ENCODE measurements at places on chromosomes 2 and 18. TPM values are rescaled to one million over a fixed set of nuclear protein-coding genes. Genes with fewer than 3 reads are reported as not detected.

The HSBP1L1 gene
- total RNA-seq: 25.7 TPM

GRCh38 chr2:58558881-58559280 lies 317.8 kb upstream of the FANCL start:
- no peak for DNase-seq

- DNase-seq: no peak
These were observed 133.6 kb downstream of the PRPF40A start for GRCh38 chr2:152583512-152584229.

DNA sequence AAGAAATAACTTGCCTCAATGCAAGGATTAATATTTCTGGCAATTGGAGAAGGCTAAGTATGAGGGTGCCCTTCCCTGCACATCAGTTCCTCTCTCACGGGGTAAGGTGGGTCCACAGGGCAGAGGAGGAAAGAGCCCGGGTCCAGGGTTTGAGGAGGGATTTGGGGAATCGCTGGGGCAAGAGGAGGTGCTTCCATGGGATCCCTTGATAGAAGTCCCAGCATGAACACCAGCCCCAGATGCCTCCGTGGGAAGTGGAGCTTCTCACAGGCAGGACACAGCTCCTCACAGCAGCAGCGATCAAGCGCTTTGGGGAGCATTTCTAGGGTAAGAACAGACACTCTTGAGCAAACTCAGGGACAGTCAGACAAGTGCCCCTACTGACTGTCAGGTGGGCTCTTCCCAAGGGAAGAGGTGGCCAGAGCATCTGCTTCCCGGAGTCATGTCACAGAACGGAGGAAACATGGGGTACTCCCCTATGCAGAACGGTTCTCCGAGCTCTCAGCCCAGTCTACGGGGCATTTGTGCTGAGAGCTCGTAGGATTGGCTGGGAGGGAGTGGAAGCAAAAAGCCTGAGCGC lies 218.9 kb upstream of the ARL4C start:
- DNase-seq: no peak

GRCh38 chr2:10668402-10669012 lies 21.3 kb downstream of the NOL10 start:
- peak; percentile 71 for DNase-seq

GRCh38 chr2:176091329-176092258 lies 927 bp upstream of the HOXD13 start:
- no peak for DNase-seq

DNA sequence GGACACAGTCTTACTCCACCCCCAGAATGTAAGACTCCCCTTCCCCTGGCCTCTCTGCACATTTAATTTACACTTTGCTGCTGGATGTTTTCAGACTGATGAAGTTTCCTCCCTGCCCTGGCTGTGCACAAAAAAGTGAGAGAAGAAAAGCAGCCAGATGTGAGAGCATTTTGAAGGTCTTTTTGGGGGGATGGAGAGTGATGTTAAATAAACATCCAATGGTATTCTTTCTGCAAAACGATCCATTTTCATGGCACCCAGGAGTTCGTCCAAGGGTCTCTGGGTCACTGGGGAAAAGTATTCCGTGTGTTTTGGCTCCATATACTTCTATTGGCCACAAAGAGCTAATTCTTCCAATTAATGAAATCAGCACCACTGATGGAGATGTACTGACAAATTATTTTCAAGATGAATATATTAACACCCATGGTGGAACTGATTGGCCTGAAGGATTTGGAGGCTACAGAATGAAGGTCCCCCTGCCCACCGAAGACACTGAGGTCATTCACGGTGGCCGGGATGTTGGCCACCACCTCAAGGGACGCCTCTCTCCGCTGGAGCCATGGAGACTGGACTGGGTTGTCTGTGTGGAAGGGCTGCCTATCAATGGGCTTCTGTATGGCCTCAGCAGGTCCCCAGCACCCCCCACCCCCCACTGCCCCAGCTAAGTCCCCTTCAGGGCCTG lies 107.6 kb upstream of the PKDCC start:
- no peak for DNase-seq

DNA sequence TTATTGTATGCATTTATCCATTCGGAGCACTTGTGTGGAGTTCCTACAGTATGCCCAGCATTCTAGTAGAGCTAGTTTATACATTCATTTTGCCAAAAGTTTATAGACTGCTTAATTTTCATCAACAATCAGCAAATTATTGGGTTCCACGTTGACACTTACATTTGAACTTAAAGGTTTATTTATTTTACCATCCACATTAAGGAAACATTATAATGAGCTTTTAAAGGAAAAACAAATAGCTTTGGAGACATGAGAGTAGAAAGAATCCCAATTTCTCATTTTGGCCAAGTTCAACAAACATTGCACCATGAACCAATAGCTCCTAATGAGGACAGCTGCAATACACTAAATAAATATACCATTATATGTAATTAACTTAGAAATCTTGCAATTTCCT lies 501.2 kb upstream of the SMIM21 start:
- DNase-seq: no peak

DNA sequence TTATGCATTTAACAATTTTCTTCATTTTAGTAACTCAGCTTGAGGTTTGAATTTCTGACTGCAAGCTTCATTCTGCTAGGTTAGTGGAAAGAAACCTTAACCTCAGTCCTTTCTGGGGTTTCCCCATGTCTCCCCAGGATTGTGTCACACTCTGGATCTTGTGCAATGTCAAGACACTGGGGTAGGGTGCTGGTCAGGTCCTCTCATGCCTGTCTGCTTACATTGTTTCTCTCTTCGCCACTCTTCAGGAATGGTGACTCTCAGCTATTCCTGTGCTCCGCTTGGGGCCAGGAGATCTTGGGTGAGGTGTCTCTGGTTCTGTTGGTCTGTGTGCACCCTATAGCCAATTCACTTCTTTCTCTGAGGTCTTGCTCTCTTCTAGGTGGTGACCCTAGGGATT lies 23.9 kb downstream of the CTLA4 start:
- DNase-seq: no peak

DNA sequence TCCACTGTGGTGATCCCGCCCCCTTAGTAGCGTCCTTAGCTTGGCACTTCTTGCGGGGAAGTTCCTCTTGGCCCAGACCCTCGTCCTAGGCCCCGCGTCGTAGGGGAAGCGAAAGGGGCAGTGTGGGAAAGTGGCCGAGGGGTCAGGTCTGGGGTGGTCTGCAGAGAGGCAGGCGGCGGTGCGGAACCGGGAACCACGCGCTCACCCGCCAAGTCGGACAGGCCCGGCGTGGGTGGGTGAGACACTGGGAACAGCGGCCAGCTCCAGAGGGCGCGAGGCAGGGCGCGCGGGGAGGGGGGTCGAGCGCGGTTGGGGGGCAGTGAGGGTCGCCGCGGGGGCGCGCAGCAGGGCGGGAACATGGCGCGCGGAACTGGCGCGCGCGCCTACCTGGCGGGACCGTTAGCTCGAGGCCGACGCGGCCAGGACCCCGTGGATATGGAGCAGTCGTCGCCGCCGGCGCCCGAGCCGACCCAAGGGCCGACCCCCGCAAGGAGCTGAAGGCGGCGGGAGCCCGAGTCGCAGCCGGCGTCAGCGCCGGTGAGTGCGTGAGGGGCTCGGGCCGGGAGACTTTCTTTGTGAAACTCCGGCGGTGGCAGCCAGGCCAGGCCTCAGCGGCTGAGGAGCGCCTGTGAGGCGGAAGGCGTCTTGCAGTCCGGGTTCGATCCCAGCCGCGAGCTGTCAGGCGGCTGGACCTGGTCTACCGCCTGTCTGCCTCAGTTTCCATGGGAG lies 2896.7 kb upstream of the TEKT4 start:
- DNase-seq: no peak

DNA sequence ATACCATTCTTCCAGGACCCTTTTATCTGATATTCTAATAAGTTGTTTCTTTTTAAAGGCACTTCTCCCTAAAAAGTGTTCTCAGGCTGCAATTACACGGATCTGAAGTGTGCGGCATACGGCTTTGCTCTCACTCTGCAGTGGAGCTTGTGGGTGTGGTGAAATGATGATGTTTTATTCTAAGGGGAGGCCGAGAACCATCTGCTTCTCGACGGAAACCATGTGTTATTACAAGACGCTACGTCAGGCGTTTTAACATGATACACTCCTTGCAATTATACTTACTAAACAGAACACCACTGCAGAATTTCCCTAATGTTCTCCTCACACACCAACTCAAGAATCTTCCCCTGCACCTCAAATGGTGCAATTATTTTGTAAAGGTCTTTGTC lies 34.9 kb upstream of the CTDP1 start:
- no peak for DNase-seq

DNA sequence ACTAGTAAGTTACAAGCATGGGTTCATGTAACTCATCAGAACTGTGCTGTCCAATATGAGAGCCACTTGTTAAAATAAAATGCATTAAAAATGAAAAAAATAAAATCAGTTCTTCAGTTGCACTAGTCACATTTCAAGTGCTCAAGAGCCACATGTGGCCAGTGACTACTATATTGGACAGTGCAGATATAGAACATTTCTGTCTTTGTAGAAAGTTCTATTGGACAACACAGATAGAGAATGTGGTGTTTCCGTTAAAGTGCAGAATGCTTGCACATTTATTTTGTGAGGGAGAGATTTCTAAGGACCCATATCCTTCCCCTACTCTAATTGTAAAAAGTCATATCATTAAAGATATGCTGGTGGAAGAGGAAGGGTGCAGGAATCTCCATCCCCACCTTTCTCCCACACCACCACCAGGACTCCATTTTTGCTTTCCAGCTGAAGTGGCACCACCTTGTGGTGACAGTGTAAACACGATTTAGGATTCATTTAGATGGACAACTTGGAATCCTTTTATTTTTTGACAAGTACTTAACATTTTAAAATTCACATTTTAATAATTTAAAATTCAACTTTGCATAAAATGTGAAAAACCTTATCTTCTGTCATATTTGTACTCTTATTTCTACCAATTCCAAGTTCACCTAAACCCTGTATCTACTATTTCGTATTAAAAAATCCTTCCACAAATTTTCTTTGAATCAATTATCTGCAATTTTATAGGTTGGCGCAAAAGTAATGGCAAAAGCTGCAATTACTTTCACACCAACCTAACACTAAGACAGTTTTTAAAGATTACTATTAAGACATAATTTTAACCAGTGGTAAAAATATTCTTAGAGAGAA lies 9.4 kb upstream of the CD302 start:
- peak; percentile 53 for DNase-seq

GRCh38 chr2:231642631-231643494 lies 50.2 kb downstream of the TEX44 start:
- peak; percentile 77 for DNase-seq

- no peak for DNase-seq
These were observed 111.7 kb downstream of the ACVR1 start for GRCh38 chr2:157764386-157764785.

The COBLL1 gene
- 42.1 TPM for total RNA-seq

- DNase-seq: no peak
These were observed 41.1 kb upstream of the PPP1CB start for GRCh38 chr2:28710545-28710944.

The DOK6 gene
- not detected for total RNA-seq

GRCh38 chr2:230657462-230657861 lies 55.2 kb upstream of the CAB39 start:
- no peak for DNase-seq

Data from Caco-2 (cell line).